ENCODE measurements at places on chromosomes 5 and 9.

GRCh38 chr5:173712609-173713175 is 96.2 kb upstream of the BOD1 start:
- DNase-seq = no peak

DNA sequence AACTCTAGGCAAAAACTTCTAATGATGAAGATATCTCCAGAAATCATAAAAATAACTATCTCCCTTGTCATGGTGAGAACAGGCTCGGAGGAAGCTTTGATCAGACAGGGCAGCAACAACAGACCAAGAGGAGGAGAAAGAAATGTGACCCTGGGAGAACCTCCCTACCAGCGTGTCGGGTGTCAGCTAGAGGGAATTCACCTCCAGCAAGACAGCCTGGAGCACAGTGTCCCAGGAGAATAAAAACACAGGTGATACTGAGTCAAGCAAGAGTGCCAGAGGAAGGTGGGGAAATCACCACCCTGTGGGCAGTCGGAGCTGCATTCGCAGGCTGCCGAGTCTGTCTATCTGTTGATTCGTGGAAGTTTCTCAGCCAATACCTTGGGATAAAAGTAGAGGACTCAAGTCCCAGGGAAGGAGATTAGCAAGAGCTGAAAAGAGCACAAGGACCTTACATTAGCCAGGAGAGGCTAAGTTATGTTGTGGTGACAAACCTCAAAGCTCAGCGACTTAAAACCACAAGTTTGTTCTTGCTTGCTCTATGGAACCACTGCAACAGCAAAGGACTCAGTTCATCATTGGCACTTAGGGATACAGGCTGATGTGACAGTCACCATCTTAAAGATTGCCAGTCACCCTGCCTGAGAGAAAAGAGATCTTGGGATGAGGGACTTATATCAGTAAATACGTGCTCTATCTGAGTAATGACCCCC is 598.3 kb downstream of the CCDC171 start:
- no peak for DNase-seq

GRCh38 chr5:113311301-113311700 is 123.5 kb downstream of the TSSK1B start:
- no peak for DNase-seq

GRCh38 chr9:2345013-2345412 is 276.6 kb upstream of the VLDLR start:
- no peak for DNase-seq

DNA sequence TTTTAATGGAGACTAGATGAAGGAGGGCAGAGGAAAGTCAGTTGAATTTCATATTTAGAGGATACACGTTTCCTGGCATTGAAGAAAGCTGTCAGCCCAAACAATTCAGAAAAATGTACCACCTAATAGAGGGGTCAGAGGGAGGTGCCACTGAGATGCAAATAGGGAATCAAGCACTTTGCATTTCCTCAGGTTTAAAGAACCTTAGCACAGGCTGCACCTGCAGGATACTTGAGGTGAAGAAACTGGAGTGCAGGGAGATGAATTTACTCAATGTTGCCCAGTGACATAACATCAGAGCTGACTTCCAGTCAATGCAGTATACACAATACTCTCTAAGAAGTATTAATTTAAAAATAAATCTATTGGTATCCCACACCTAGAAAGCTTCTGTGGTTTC is 67.0 kb upstream of the MAST4 start:
- DNase-seq = no peak

GRCh38 chr5:149800633-149801032 is 70.5 kb downstream of the PPARGC1B start:
- no peak for DNase-seq

- no peak for DNase-seq
Observed at GRCh38 chr5:33267801-33268200, 173.0 kb upstream of the TARS1 start.

DNA sequence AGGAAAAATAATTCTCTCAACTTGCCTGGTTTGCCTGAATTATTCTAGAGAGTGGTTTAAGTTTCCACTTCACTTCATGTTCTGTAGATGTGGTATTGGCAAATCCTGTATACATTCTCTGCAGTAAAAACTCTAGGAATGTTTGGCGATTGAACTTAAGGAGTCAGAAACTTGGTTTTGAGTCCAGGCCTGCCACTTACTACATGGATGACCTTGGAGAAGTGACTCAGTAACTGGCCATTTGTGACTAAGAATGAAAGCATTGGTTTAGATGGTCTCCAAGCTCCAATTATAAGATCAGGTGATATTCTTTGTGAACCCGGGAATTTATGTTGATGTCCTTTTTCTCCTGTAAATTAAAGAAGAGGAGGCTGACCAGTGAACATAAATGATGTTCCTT is 233.8 kb downstream of the GAS1 start:
- no peak for DNase-seq

- DNase-seq = no peak
Observed at GRCh38 chr5:137619191-137619870, 116.6 kb downstream of the KLHL3 start.
